T-cell (primary cell): ENCODE measurements at places on chromosomes 6 and 20.

DNA sequence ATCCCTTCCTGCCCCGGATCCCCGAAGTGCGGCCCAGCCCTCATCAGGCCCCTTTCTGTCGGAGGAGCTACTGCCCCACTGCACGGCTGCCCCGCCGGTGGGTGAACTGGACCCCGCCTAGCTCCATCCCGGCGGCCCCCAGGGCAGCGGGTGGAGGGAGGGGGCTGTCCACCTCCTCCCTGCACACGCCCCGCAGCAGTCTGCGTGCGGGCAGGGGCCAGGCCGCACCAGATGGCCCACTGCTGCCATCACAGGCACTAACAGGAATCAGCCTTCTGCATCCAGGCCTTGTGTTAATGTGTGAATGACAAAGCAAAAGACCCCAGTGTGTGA, 54.9 kb upstream of the UNC93A start:
- DNase-seq, result no peak

DNA sequence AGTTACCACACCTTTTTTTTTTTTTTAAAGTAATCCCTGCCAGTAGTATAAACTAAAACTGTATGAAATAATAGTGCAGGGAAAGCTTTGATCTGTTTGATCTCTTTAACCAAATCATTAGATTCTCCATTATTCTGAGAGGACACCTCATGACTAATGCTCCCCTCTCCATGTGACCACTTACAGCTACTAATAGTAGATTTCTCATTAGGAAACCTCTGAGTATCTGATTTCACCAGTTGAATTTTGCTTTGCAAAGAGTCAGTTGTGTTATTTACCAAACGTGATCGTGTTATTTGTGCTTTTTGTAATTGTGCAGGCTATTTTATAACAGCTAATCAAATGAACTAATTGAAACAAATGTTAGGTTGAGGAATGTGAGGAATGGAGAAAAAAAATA, 12.5 kb downstream of the CASP8AP2 start:
- DNase-seq, result no peak

GRCh38 chr6:56567501-56567900, 75.2 kb downstream of the DST start:
- DNase-seq, result no peak

DNA sequence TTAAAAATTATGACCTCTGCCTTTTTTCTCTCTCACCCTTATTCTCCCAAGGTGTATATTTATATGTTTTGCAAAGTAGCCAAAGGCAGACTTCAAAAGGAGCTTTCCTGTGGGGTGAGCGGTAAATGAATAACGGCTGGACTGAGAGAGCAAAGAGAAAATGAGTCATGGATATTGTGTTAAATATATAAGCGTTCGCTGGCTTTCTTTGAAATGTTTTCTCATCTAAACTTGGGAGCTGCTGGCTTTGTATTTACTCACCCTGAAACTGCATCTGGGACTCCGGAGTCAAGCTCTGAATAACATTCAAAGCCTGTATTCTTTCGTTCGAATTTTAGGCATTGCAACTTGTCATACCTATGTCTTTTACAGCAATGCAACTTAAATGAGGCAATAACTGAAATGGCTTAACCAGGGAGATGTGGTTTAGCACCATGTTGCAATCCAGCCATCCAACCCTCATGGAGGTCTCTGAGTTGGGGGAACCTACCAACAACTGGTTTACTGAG, 32.0 kb downstream of the ATXN1 start:
- DNase-seq, result no peak

DNA sequence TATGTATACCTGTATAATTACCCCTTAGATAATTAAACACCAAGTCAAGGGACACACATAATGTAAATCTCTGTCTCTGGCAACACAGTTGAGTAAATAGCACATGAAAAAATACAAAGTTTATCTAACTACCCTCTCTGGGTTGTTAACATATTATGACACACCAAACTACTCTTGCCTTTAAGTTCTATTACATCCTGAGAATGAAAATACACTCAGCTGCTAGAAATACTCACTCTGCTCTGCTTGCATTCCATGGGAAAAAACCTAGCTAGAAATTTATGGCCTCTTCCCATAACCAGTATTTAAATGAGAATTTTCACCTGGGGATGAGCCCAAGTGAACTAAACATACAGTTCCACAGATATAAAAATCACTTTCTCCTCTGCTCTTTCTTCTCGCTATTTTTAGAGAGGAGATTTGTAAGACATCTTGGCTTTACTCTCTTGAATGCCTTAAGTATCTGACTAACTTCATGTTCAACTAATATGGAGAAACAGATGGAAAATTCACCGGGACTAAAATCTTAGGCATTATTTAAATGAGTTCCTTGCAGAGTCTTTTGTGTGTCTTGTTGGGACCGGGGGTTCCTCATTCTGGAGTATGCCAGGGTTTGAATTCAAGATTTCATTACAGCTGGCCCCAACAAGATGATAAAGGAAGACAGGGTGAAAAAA, 140.9 kb downstream of the GJA10 start:
- no peak for DNase-seq

- DNase-seq, result peak; percentile 19
These were observed 207.1 kb downstream of the PREX1 start for GRCh38 chr20:48620507-48621375.

GRCh38 chr6:81865712-81866111, 113.2 kb upstream of the TENT5A start:
- no peak for DNase-seq

DNA sequence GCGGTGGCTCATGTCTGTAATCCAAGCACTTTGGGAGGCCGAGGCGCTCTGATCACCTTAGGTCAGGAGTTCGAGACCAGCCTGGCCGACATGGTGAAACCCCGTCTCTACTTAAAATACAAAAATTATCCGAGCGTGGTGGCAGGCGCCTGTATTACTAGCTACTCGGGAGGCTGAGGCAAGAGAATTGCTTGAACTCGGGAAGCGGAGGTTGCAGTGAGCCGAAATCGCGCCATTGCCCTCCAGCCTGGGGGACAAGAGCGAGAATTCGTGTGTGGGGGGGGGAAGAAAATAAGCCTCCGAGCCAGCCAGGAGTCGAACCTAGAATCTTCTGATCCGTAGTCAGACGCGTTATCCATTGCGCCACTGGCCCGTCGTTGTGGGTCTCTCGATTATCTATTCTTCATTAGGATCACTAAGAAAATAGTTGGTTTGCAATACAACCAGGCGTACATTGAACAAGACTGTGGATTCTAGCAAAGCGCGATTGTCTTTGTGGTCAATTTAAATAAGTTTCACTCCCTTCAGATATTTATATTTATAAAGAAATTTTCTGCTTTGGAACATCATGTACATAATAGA, 33.9 kb upstream of the PRSS16 start:
- no peak for DNase-seq

DNA sequence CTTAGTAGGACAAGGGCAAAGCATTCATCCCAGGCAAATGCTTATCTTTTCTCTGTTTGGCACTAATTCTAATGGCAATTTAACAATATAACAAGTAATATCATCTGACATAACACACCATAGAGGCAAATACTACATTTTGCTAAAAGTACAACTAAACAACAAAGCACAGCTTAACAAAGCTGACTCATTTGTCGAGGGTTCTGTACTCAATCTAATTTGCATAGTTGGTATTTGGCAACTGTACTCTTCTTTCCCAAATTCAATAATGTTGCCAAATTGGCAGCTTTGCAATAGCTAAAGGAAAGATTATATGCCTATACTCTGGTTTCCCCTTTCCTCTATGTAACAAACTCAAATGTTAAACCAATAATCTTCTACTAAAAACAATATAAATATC, 461.0 kb downstream of the PKHD1 start:
- DNase-seq, result no peak

- no peak for DNase-seq
These were observed 372.7 kb downstream of the MEI4 start for GRCh38 chr6:78025502-78025901.

GRCh38 chr6:44291841-44292240, 21.3 kb downstream of the AARS2 start:
- DNase-seq, result no peak

DNA sequence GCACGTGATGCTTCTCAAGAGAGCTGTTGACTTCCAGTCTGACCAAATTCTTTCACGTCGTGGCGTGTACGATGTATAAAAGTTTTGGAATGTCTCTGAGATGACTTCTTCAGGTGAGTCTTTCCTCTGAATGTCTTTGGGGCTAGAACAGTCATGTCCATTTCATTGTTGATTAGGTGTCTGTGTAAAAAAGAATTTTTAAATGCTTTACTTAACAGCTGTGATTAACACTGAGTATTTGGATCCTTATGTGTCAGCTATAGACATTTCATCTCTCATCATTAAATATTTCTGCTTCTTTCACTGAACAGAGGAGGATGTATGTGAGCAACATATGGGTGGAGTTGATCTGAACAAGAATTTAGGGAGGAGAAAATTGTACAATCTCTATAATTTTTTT, 29.3 kb upstream of the KIF13A start:
- no peak for DNase-seq

DNA sequence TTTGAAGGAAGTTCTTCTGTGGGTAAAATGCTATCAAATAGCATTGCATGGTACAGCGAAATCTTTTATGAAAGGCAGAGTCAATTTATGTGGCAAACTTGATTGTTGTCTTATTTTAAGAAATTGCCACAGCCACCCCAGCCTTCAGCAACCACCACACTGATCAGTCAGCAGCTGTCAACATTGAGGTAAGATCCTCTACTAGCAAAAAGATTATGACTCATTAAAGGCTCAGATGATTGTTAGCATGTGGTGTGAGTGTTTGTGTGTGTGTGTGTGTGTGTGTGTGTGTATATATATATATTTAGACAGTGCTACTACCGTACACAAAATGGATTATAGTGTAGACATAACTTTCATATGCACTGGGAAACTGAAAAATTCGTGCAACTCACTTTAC, 27.8 kb downstream of the LRRN4 start:
- no peak for DNase-seq

GRCh38 chr20:1010659-1011058, 8.5 kb upstream of the RSPO4 start:
- DNase-seq, result no peak

DNA sequence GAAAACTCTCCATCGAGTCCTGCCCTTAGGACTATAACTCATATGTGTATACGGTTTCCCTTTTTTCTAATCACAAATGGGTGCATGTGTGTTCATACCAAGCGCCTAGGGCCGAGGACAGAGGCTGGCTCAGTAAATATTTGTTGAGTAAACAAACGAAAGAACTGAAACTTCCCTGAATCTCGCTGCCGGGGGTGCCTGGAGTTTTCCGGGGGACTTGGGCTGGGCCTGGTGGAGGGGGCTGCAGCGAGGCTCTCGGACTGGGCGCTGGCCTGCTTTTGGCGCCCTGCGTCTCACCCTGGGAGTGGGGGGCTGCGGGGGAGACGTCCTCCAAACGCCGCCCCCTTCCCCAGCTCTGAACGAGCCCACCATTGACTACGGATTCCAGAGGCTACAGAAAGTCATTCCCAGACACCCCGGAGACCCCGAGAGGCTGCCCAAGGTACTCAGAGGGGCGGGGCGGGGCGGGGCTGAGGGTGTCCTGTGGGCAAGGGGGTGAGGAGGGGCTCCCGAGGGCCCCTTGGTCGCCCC, 49.0 kb downstream of the CPXM1 start:
- DNase-seq, result no peak

DNA sequence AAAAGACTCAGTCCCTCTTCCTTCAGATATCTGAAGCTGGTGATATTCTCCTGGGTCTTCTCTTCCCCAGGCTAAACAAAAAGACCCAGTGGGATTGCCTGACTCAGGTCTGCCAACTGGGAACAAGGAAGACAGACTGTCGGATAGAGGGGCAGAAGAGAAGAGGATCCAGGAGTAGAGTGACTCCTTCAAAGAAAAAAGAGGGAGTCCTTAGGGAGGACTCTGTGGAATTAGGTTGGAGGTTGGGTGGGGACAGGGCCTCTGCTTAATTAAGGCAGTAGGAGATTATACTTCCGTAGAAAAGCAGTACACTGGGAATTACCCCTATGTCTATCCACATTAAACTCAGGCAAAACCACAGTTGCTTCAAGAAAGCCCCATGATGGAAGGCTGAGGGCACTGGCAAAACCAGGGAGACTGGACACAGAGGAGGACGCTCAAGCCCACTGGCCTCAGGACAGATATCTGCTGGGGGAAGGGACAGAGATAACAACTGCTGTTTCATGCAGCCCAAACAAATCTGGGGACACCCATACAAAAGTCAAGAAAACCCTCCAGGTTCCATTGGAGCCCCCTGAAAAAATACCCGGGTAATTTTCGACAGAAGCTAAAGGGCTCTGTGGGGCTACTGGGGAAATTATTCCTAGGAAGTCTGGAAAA, 5.7 kb downstream of the BCL2L1 start:
- no peak for DNase-seq

DNA sequence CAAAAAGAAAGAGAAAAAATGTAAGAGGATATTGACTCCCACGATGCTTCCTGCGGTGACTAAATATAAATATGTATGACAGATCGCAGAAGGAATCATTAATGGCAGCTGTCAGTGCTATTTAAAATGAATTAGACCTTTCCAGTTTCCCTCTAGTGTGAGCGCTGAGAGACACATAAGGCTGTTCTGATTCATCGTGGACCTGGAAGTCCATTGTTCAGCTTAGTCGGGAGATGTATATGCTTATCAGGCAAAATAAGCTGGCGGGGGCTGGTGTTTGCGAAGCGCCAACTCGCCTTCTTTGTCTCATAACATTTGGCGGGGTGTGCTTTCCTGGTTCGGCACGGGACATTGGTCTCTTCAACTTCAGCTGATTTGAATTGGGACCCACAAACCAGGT, 95.4 kb downstream of the CDH4 start:
- no peak for DNase-seq

GRCh38 chr6:64486578-64487351, 851.2 kb downstream of the PHF3 start:
- no peak for DNase-seq

GRCh38 chr6:7587631-7588100, 2.3 kb upstream of the SNRNP48 start:
- DNase-seq, result no peak

- DNase-seq, result no peak
These were observed 257.4 kb downstream of the PLCB1 start for GRCh38 chr20:8389381-8390036.

GRCh38 chr6:10800810-10801209, 37.5 kb downstream of the MAK start:
- DNase-seq, result no peak

GRCh38 chr6:33313709-33314514, at the start of gene TAPBP:
Gene TAPBP, minus strand, starts transcription at chr6:33314078. Its CDS starts 37 bp downstream, at chr6:33314041.
- peak; percentile 87 for DNase-seq

GRCh38 chr20:10560686-10561085, 113.1 kb downstream of the JAG1 start:
- DNase-seq, result no peak

DNA sequence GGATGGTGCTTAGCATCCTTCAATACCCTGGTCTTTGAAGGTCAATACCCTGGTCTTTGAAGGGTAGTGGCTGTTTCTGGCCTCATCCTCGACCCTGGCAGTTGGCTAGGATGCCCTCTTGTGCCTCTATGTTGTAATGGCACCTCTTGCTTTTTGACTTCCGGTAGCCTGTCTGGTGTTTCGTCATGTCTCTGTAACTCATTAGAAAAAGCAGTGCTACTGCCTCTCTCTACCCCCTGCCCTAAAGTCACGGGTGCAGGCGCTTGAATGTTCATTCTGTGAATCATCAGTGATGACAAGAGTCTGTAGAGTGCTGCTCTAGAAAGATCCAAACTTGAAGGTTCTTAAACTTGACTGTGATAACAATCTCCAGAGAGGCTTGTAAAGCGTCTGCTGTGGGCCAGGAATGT, 28.3 kb downstream of the RSPO4 start:
- DNase-seq, result no peak

- DNase-seq, result no peak
These were observed 5.0 kb downstream of the TMEM239 start for GRCh38 chr20:2820896-2821869.

GRCh38 chr6:20837189-20837588, 302.9 kb downstream of the CDKAL1 start:
- DNase-seq, result no peak

GRCh38 chr6:133887156-133887879, 1.6 kb upstream of the TCF21 start:
- DNase-seq, result no peak
